ENCODE measurements at places on chromosomes 11 and 22. TPM values are rescaled to one million over a fixed set of nuclear protein-coding genes. Genes with fewer than 3 reads are reported as not detected.

Gene KRTAP5-1
- total RNA-seq = not detected

Gene ABTB2
- 27.9 TPM for total RNA-seq

Gene C11orf86
- total RNA-seq = not detected

Gene F2
- not detected for total RNA-seq

DNA sequence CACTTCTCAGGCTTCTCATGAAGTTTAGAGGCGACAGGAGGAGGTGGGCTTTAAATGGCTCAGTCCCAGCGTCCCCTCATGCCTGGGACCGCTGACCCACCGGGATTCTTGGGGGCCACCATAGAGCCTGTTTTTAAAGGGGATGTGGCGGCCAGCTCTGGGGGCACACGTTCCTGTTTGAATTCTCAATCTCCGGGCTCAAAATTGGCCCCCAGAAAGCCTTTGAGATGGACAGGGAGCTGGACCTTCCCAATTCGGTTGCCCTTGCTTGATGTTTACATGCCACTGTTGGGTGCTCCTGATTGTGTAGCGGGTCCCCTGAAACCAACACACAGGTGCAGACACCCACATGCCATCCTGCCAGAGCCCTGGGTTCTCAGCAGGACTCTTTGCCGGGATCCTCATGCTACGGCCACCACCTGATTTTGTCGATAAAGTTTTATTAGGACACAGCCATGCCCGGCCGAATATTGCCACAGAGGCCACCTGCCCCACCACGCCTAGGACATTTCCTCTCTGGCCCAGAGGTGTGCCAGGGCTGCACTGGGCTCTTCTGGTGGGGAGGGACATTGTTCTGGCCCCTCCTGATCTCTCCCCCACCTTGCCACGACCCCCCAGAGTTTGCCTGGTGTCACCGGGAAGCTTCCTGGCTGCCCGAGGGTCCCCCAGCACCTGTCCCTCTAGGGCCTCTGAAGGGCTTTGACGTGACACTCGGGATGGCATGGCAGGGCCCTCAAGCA is 71.6 kb downstream of the KCNQ1 start:
- no peak for DNase-seq

- DNase-seq = peak; percentile 53
Observed at GRCh38 chr11:70018816-70019215, 59.3 kb upstream of the ANO1 start.
